Skin of body (tissue), 3 donors: ENCODE measurements at places on chromosomes 3 and 15.

- no peak for DNase-seq
Observed at GRCh38 chr3:72657666-72658065, 190.6 kb downstream of the SHQ1 start.

DNA sequence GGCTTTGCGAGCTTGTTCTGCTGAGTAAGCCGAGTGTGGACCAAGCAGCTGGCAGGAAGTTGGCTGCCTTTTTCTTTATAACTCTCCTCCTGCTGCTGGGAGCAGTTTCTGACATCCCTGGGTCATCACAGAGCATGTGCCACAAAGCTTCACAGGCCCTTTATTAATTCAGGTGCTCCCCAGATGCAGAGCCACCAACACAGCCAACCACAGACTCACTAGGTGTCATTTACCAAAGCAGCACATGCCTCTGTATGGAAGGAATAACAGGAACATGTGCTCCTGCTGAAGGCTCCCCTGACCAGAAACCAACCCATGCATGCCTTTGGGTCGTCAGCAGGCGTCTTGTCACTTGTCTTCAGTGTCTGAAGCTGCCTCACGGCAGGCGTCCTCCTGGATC is 152.5 kb downstream of the ADAMTS17 start:
- no peak for DNase-seq

GRCh38 chr3:59970376-59970775 is 920.6 kb upstream of the CFAP20DC start:
- no peak for DNase-seq

GRCh38 chr15:100187677-100188076 is 154.1 kb downstream of the ADAMTS17 start:
- no peak for DNase-seq

- no peak for DNase-seq
Observed at GRCh38 chr3:5799398-5799797, 611.9 kb downstream of the EDEM1 start.

GRCh38 chr3:18442756-18443664 is 17.9 kb upstream of the SATB1 start:
- DNase-seq = no peak

DNA sequence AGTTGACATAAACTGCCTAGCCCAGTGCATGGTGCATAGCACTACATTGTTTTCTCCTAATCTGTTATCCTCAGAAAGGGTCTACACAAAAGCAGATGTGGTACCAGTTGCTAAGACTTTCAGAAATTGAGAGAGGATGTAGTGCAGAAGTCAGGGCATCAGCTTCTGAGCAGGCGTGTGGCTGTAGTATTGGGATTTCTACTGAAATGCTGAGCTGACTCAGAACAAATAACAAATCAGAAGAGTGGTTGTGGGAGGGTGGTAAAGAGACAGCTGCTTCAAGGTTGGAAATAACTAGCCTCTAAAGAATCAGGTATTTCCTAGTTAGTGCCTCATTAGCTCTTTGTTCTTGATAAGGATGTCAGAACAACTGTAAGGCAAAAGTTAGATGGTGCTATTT is 161.3 kb downstream of the AKAP13 start:
- no peak for DNase-seq

DNA sequence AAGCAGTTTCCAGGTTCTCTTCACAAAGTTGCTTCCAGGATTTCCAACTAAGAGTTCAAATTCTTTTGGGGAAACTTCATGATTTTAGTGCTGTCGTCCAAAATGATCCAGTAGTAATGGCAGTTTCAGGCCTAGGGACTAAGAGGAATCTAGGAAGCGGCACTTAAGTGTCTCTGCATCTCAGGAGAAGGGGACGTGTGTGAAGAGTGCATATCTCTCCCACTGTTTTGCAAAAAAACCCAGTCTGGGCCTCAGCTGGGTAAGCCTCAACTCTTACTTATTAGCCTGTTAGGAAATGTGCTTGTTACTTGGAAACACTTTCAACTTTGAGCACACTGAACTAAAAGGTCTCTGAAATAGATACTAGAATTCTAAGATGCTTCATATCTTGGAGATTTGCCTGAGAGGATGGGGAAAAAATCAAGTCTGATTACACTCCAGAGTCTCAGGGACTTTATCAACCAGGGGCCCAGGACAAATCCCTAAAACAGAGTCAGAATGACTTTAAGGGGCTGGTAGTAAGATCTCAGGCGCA is 81.8 kb downstream of the WDR76 start:
- DNase-seq = no peak

DNA sequence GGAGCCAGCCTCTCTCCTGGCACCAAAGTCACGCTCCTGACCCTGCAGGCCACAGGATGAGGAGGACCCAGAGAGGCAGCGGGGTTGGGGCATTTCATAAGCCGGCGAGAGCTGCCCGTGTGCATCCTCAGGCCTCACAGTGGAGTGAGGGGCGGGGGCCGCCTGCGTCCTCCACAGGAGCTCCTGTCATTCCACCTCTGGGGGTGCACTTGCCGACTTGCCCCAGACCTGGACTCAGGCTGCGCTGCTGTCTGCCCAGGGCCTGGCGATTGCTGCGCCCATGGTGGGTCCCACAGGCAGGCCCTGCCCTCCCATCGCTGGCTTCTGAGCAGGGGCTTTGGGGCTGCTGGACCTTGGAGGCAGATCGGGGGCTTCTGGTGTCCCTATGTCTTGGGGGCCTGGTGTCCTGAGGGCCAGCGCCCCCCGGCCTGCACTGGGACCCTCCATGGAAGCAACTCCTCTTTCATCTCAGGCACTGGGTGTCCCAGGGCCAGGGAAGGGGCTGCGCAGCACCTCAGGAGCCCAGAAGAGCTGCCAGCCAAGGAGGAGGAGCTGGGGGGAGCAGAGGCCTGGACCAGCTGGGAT is 184.0 kb downstream of the GOLGA6L6 start:
- no peak for DNase-seq

GRCh38 chr3:171865191-171865865 is 22.2 kb downstream of the TMEM212 start:
- DNase-seq = no peak

GRCh38 chr3:133303430-133303829 is 96.4 kb upstream of the BFSP2 start:
- no peak for DNase-seq

DNA sequence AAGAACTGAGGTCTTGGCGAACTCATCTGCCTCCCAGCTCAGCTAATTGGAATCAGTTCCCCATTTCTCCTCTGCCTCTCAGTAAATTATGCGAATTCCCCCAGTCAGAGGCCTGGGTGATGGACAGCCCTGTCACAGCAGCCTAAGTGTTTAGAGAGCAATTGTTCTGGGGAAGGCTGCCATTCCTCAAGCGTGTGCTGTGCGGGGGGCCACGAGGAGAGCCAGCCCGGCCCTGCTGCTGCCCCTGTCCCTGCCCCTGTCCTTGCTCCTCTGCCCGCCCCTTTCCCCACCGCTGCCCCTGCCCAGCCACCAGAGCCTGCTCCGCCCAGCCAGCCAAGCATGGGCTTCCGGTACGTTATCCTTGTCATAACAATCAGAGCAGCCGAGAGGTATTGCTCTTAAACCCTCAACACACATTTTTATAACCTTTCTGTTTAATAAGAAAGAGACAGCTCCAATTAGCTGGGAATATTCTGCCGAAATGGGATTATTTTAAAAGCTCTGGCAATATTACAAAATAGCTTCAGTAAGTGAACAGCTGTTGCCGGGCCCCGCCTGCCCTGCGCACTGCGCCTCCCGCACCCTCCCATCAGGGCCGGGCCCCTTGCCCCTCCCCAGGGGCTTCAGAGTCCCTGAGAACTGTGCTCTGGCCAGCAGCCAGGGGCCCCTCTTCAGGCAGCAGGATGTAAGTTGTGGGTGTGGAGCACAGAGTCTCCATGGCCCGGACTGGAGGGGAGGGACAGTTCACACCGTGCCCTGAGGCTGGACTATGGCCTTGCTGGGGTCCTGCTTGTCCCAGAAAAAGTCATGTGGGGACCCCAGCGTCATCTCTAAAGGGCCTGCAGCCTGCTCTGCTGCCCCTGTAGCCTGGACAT is 12.4 kb upstream of the CACNA2D2 start:
- peak; percentile 63 for DNase-seq

- DNase-seq = no peak
Observed at GRCh38 chr3:40754994-40755393, 230.2 kb downstream of the ZNF621 start.

DNA sequence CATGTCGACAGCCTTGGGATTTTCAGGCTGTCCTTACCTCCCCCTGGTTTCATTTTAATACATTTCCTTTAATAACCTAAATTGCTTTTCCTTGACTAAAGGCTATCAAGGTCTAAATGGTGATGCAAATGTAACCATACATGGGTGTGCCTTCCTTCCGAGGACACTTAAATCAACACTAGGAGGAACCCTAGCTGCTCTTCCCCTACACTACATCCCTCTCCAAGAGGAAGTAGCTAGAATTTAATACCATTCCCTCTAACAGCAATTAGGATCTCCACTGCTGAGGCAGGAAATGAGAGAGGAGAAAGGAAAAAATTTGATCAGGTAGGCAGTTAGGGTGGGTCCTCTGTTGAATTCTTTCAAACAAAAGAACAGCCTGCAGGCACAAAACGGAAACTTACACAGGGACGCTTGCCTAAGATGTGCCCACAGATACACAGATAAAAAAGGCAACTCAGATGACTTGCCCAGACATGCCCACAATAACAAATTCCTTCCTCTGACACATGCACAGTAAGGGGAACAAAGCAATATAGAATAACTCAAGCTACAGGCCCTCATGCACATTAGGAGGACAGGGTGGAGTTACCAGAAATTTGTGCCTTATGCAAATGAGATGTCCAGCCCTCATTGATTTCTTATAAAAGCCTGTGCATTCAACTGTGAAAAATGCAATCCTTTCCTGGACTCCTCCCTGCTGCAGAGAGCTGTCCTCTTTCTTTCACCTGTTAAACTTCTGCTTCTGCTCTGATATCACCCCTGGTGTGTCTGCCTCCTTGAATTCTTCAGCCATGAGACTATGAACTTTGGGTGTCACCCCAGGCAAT is 1024.4 kb upstream of the CADM2 start:
- DNase-seq = no peak
